ENCODE measurements at places on chromosomes 6 and 20.
A peak's percentile ranks its signal among the peaks of the same experiment; 100 is the strongest.

GRCh38 chr6:36413489-36414480, 26.3 kb upstream of the ETV7 start:
- no peak for DNase-seq

GRCh38 chr20:3741836-3742458, 9.5 kb downstream of the HSPA12B start:
- no peak for DNase-seq

DNA sequence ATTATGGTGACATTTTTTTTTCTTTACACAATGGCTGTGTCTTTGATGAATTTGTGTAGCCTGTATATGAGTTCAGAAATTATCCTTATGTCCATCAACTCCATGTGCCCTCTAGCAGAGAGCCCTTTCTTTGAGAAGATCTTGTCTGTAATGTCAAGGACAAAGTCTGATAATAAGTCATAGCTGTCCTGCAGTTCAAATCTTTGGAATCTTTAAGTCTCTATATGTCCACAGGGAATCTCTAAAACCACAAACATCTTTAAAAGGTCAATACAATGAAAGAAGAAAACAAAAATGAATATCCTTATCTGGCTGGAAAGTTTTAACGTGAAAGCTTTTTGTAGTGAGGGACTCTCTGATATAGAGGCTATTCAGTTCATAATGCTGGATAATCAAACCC, 16.9 kb upstream of the TMEM14A start:
- no peak for DNase-seq

DNA sequence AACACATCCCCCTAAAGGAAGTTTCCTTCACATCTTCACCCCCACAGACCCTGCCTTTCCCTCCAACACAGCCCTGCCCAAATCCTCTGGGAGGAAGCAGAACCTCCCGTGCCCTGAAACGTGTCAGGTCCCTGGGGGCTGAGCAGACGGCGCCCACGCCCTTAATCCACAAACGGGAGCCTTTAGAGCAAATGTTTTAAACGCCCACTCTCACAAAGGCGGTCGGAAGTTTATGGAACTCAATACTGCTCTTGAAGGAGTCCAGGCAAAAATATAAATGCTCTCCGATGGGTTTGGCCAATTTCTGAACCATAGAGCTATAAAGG, 237.1 kb upstream of the AFDN start:
- no peak for DNase-seq

GRCh38 chr6:42441697-42442081, 10.0 kb downstream of the TRERF1 start:
- no peak for DNase-seq

DNA sequence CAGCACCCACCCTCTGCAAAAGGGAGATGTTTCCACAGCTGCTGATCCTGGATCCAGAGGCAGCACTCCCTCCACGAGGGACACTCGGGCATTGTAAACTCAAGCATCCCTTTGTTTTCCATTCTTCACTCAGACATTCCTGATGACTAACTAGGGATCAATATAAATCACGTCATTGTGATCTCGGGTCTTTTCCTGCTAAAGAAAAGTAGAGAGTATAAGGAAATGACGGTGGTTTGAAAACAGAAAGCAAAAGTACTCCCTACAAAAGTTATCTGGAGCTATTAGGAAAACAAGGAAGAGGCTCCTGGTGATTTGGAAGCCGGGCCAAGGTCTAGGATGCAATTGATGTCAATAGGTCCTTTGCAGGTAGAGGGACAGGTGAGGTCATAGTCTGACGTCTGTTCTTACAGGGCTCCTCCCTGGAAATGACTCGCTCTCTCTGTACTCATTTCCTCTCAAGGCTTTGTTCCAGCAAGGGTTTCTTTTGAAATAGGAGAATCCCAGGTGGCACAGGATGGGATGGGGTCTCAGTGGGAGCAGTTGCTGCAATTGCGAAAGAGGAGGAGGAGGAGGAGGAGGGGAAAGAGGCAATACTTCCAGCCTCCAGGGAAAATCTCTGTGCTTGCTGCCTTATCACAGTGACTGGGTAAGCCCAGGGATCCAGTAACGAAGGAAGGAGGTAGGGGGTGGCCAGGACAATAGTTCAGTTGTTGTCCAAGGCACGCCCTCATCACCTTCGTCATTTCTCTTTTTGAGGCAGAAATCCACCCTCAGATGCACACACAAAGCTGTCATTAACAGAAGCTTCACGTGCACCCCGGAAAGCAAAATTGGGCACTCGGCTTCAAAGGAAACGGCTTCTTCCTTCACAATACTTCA, 222.8 kb downstream of the LY86 start:
- no peak for DNase-seq

DNA sequence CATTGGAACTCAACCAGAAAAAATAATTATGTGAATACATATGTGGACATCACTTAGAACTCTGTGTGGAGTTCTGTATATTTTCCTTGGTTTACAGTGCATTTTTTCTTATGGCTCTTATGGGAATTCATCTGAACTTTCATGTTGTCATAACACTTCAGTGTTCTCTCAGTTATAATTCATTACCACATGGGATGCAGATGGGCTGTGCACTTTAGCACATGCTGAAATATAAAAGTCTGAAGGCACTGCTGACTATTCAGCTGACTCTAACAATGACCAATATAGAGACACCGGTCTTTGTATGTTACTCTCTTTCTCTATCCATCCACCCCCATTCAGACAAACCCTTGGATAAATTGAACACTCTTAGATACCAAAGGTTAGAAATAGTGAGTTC, 29.3 kb downstream of the GRIK2 start:
- no peak for DNase-seq

DNA sequence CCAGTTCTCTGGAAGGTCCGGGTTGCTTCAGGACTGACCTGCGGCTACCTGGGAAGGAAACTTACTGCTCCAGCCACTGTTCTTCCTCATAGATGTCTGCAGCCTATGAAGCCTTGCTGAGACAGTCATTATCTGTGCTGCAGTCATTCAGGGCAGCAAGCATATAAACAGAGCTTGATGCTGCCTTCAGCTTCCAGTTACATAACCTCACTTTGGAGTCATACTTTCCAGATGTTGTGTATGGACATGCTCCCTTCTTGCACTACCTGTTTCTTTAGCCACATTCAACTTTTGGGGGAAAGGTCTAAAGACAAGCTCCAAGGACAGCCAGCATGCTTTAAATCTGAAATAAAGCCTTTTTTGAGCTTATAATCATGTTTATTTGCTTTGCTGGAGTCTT, 98.1 kb downstream of the SLC24A3 start:
- no peak for DNase-seq

- no peak for DNase-seq
These were observed 65.6 kb downstream of the PLG start for GRCh38 chr6:160767647-160768019.

- DNase-seq: no peak
These were observed 74.4 kb upstream of the EYA4 start for GRCh38 chr6:133166766-133167165.

DNA sequence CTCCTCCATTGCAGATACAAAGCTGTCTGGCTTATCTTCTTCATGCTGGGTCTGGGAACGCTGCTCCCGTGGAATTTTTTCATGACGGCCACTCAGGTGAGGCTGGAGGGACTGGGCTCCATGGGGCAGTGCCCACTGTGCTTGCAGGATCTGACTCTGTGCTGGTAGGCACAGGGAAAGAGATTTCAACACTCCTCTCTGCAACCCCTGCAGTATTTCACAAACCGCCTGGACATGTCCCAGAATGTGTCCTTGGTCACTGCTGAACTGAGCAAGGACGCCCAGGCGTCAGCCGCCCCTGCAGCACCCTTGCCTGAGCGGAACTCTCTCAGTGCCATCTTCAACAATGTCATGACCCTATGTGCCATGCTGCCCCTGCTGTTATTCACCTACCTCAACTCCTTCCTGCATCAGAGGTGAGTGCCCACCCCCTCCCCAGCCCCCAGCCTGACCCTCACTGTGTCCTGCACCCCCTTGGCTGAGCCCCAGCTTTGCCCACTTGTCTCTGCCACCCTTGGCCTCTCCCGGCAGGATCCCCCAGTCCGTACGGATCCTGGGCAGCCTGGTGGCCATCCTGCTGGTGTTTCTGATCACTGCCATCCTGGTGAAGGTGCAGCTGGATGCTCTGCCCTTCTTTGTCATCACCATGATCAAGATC, 6.1 kb downstream of the SLC29A1 start:
- DNase-seq: no peak

- DNase-seq: no peak
These were observed 48.3 kb downstream of the ATXN1 start for GRCh38 chr6:16712931-16713484.

GRCh38 chr6:25899123-25899522, 25.1 kb upstream of the SLC17A3 start:
- no peak for DNase-seq

DNA sequence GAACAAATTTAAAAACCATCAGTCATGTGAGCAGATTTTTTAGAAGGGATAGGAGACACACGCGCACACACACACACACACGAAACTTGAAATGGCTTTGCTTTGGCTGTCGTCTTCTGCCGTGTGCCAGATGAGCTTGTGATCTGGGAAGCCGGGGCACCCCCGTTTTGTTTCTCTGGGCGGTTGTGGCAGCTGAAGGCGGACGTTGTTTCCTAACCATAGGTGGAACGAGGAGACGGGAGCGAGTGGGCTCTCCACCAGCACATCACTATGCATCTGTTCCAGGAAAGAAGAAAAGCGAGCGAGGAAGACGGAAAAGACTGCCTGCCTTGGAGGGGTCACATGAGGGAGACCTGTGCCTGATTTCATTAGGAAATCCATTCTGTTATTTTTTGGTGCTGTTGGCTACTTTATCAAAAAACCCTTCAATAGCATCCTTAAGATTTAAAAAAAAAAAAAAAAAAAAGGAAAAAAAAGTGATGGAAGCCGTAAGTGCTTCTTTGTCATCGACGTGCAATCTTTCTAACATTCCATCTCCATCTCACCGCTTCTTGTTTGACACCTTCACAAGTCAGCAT, 142.1 kb downstream of the DTNBP1 start:
- DNase-seq: no peak

- peak; percentile 79 for DNase-seq
These were observed 32.6 kb upstream of the PHACTR3 start for GRCh38 chr20:59571551-59572314.

DNA sequence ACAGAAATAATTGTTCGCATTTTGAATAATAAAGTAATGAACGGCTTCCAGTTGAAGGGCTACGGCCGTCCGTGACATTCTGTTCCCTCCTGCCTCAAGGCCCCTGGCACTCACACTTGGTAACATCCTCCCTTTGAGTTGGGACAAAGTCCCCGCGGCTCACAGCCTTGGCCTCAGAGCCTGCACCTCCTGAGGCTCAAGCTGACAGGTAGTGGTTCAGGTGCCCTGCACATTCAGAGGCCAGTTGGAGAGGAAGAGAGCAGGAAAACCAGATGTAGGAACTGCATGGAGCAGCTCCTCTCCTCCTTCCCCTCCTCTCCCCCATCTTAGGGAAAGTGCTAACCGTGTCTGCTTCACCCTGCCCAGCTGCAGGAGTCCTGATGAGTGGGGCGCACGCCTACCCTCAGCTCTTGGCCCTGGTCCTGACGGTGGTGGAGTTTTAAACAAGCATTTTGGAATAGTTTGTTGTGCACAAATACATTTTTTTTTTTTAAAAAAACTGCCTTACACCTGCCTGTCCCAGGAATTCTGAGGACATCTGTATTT, 393.1 kb downstream of the SMOC2 start:
- DNase-seq: no peak

DNA sequence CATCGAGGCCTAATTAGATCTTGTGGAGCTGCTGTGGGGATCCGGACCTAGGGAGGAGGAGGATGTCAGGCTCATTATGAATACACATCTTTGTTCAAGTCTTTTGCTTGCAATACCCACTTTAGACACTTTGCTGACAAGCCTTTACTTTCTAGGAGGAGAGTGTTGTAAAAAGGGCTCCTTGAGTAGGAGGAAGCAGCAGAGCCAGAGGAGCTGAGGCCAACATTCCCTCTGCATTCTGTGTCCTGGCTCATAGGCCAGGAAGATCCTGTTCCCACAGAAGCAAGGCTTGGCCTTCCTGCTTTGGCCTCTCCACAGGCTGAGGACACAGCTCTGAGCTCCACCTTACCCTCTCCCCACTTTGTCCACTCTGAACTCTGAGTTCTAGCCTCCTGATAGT, 67.1 kb downstream of the TPD52L1 start:
- no peak for DNase-seq

DNA sequence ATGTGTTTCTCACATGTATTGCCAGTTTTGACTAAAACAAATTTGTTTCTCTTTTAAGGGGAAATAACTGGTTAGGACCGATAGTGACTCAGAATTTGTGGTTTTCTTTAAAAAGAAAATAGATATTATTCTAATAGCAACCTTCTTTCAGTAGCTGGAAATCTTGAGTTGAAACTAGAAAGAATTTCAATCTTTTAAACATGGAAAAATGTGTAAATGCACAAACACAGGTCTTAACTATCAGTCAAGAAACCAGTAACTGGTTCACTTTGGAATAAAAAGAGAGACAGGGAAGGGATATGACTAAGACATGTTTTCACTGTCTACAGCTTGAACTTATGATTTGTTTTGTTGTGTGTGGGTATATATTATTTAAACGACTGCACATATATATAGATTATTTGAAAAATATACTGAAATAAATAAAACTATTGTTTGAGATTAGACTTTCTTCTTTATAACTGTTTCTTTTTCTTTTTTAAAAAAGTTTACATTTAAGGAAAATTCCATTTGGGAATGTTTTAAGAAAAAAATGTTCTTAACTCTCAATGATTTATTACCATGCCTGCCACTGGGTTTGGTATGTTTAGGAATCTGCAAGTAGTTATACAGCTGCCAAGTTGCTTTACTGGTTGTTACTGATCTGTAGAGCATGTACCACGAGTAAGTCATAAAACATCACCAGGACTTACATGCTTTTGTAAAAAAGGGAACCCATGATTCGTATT, 753.3 kb upstream of the MARCKS start:
- DNase-seq: no peak

DNA sequence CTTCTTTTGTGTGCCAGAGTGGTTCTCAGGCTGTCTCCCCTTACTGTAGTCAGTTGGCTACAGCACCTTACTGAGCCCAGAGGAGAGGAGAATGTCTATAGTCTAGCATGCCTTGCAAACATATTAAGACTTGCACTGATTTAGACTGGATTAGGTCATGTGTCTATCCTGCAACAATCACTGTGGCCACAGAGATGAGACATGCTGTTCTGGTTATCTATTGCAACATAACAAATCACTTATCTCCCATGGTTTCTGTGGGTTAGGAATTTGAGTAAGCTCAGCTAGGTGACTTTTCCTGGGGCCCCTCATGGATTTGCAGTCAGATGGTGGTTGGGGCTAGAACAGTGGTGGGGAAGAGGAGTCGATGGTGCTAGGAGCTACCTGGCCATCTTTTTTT, 261.3 kb downstream of the SOD2 start:
- DNase-seq: no peak

DNA sequence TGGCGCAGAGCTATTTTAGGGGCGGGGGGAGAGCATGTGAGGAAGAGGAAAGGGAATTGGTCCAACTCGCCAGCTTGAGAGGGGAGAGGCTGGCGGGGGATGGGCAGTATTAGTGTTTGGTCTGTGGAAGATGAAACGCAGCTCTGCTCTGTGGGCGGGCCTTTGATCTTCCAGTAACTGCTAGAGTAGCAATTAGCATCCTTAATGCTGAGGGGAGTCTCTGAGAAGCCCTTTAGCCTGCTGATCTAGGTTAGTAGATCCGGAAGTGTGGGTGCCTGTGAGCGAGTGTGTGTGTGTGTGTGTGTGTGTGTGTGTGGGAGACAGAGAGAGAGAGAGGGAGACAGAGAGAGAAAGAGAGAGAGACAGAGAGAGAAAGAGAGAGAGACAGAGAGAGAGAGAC, 117.2 kb upstream of the BACH2 start:
- DNase-seq: peak; percentile 82

All from NCI-H82 (cell line).